ENCODE measurements at places on chromosomes 1 and 21.

GRCh38 chr1:185804206-185804605 is 70.0 kb downstream of the HMCN1 start:
- DNase-seq = no peak

GRCh38 chr1:182059936-182060335 is 1.6 kb downstream of the ZNF648 start:
- DNase-seq = no peak

- DNase-seq = no peak
These were observed 34.0 kb upstream of the BCAR3 start for GRCh38 chr1:93715529-93716126.

GRCh38 chr1:14499312-14500040 is 99.0 kb upstream of the KAZN start:
- no peak for DNase-seq

- DNase-seq = no peak
These were observed 90.4 kb downstream of the SLC45A1 start for GRCh38 chr1:8408151-8408839.

- peak; percentile 65 for DNase-seq
These were observed 177.7 kb upstream of the EDN2 start for GRCh38 chr1:41662061-41662764.

- DNase-seq = no peak
These were observed 158.7 kb upstream of the IRF2BP2 start for GRCh38 chr1:234768569-234769283.

DNA sequence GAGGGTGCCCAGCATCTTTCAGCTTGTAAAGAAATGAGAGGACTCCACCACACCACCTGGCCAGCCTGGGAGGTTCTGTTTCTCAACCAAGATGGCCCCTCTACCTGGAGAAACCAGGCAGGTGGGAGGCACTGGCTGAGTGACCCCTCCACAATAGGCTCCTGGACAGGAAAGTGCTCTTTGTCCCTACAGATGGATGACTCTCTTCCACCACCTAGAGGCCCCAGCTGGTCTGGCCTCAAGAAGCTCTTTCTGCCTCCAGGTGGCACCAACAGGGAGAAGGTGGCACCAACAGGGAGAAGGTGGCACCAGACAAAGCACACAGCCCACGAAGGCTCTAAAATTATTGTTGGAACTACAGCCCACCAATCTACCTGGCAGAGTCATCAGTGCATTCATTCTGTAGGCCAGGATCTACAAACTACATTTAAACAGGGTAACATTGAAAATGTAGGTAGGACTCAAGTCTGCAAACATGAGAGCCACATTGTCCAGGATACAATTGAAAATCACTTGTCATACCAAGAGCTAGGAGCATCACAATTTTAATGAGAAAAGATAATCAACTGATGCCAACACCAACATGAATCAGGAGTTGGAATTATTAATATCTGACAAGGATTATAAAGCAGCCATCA is 14.4 kb downstream of the TMPRSS3 start:
- DNase-seq = peak; percentile 58

- no peak for DNase-seq
These were observed 179.3 kb downstream of the ZNF326 start for GRCh38 chr1:90174246-90174645.

- no peak for DNase-seq
These were observed 597 bp upstream of the TRAF3IP3 start for GRCh38 chr1:209755256-209755655.

GRCh38 chr1:206882555-206882954 is 14.7 kb upstream of the IL24 start:
- DNase-seq = peak; percentile 20

DNA sequence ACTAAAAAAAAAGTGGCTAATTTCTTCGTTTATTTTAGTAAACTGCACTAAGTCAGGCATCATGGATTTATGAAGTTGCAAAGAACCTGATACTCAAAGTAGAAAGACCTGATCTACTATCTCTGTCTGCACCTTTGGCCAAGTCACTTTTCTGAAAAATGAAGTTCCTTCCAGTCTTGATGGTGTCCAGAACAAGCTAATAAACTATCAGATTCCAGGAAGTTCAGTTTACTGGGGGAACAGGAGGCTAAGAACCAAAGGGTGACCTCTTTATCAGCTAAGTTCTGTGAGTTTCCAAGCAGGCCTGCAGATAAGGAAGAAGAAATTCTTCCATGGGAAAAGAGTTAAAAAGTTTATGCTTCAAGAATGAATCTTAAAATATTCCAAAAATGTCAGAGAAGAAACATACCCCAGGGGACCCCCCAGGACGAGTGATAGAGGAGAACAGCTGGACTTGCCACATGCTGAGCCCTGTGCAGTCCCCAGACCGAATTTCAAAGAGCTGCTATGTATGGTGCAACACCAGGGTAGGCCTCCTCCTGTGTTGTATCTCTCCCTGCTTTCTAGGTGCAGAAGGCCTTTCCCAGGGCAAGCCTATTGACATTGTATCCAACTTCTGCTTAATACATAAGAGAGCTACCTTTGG is 72.8 kb upstream of the FGGY start:
- no peak for DNase-seq

GRCh38 chr1:202286622-202287097 is 55.1 kb downstream of the UBE2T start:
- DNase-seq = no peak

DNA sequence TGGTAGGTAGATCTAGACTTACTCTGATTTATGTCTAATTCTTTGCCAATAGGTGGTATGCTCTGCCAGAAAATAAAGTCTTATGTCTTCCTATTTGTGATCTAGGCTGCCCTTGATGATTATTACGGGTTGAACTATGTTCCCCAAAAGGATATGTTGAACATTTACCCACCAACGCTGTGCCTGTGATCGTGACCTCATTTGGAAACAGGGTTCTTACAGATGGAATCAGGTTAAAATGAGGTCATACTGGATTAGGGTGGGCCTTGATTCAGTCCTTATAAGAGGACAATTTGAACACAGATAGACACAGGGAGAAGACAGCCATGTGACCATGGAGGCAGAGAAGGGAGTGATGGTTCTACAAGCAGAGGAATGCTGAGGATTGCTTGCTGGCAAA is 95.1 kb upstream of the BCAR3 start:
- DNase-seq = no peak

GRCh38 chr1:171142416-171143385 is 42.4 kb upstream of the FMO2 start:
- no peak for DNase-seq

GRCh38 chr21:31176080-31176551 is 137.8 kb upstream of the KRTAP19-8 start:
- no peak for DNase-seq

DNA sequence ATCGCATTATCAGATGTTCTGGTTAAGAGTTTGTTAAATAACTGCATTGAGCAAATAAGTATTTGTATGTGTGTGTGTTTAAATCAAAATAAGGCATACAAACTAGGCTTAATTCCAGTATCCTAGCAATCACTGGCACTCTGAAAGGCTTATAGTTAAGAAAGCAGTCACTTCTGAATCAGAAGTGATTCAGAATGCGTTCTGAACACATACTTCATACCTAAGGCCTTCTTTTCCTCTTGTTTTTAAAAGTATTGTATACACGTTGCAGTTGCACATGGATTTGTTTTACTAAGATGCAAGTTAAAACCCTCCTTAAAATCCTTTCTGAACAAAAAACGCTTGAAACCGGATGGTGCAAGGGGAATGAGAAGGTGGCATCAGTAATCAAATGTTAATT is 238.4 kb upstream of the DMRTA2 start:
- no peak for DNase-seq

DNA sequence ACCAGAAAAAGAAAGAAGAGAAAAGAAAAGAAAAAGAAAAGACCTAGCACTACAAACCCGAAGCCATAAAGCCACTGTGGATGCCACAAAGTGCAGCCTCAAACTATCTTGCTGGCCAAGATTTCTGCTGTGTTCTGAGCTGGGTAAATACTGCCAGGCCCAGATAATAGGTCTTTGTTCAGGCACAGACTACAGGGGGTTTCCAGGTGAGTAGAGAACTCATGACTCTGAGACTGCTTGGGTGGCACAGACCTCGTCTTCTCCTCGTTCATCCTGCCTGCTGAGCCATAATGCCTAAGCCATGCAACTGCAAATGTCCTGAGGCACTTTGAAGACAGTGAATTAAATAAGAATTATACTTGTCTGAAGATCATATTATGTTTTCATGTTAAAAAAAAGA is 651.8 kb downstream of the LMO4 start:
- DNase-seq = no peak

- no peak for DNase-seq
These were observed 20.5 kb upstream of the CD2 start for GRCh38 chr1:116733476-116734365.

DNA sequence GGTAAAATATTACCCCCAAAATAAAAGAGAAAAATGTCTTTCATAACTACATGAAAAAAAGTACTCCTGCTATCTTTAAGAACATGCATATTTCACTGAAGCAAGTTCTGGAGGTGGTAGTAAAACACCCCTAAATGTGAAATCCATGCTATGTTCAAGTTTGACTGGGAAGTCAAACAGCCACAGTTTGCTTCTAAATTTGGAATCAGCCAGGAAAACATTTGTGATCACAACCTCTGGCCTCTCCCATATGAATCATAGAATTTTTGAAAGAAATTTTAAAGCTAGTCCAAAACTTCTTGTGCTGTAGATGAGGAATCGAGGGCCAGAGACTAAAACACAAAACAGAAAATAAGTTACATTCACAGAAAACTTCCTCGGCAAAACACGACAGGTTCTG is 6.6 kb downstream of the SORT1 start:
- no peak for DNase-seq

- no peak for DNase-seq
These were observed 39.1 kb upstream of the ECE1 start for GRCh38 chr1:21329209-21329844.

DNA sequence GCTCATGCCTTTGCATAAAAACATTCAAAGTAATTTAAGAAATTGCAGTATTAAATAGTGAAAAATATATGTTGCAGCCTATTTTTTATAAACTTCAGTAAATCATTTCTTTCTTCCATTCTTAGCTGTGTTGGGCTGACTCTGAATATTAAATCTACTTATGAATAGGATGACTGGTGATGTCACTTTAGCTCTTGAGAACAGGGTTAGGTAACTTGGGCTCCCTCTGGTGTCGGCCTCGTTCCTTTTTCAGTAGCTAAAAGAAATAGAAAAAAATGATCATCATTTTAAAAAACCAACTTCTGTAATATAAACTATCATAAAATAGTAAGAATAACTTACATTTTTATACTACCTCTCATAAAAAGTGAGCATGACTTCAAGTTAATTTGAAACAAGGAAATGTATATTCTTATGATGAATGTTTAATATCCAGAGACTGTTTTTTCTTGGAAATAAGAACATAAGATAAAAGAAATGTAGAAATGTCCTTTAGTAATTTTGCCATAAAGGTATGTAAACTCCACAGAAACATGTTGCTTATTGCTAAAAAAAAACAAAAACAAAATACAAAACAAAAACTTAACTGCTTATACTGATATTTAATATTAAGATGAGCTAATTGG is 26.8 kb upstream of the NCAM2 start:
- peak; percentile 76 for DNase-seq

- no peak for DNase-seq
These were observed 1.7 kb upstream of the TMEM50B start for GRCh38 chr21:33481314-33481943.

- DNase-seq = no peak
These were observed 58.5 kb downstream of the EIF4G3 start for GRCh38 chr1:21118167-21118566.

- no peak for DNase-seq
These were observed 56.3 kb upstream of the NFASC start for GRCh38 chr1:204814166-204814884.

GRCh38 chr1:32806290-32806689 is 10.9 kb downstream of the YARS1 start:
- DNase-seq = no peak

DNA sequence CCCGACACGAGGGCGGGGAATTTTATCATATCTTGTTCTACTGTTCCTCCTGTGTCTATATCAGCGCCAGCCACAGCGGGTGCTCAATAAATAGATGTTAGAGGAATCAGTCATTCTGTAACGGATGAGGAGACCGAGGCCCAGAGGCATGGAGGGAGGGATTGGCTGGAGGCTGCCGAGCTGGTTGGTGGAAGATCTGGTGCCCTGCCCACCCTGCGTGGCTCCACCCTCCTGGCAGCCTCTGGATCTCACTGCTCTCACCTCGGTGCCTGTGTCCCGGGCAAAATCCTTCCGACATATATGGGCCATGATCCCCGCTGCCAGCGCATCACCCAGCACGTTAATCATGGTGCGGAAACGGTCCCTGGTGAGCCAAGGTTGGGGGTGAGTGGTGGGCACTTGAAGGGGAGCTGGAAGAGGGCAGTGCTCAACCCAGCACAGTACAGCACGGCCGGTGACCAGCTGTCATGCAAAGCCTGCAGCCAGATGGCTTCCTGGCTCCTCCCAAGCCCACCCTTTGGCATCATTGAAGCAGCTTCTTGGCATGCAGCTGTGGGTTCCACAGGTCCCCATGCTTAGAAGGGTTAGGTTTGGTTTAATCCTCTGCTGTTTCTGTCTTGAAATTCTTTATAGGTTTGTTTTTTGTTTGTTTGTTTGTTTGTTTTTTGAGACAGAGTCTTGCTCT is 26.7 kb downstream of the PODN start:
- DNase-seq = no peak

Measured in NAMALWA (cell line).